ENCODE measurements at places on chromosomes 1 and 21.

DNA sequence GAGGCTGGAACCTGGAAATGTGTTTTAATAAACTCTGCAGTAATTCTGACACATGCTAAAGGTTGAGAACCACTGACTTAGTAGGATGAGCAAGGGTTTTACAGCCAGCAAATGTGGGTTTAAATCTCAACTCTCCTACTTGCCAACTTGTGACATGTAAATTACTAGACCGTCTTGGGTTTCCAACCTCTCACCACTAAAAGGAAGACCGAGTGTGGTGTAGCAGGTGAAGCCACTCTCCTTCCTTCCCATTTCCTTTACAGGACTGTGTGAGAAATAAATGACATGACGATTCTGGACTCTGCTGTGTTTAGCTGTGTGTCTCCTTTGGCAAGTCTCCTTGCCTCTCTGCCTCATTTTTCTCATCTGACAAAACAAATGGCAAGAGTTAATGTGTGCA lies 49.5 kb upstream of the DNAJC6 start:
- no peak for DNase-seq

GRCh38 chr1:59046730-59047157 lies 250.2 kb upstream of the FGGY start:
- DNase-seq = peak; percentile 54

- DNase-seq = no peak
Observed at GRCh38 chr1:44832056-44832705, 10.9 kb downstream of the PTCH2 start.

DNA sequence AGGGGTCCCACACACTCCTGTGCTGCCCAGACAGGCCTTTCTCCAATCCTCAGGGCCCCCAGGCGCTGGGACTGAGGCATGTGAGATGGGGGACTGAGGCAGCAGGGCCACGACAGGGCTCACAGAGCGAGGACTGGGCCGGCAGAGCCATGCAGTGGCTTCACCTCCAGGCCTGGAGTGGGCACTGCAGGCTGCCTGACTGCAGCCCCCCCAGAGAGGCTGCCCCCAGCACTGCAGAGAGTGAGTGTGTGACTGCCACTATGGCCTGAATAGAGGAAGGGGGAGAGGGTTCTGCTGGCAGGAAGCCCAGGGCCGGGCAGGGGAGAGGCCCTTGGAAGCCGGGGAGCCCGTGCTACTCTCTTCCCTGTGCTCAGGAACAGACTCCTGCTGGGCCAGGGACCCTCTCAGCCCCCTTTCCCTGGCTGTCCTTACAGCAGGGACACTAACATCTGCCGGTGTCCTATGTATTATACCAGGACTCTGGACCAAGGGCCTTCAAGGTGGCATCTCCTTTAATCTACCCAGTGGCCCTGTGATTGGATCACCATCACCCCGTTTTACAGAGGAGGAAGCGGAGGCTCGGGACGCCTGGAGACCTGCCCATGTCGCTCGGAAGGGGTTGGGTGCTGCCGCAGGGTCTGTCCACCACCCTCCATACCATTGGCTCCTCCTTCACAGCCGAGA lies 20.2 kb upstream of the PLEKHG5 start:
- DNase-seq = no peak

- DNase-seq = no peak
Observed at GRCh38 chr1:80468356-80468755, 1332.4 kb upstream of the ADGRL2 start.

DNA sequence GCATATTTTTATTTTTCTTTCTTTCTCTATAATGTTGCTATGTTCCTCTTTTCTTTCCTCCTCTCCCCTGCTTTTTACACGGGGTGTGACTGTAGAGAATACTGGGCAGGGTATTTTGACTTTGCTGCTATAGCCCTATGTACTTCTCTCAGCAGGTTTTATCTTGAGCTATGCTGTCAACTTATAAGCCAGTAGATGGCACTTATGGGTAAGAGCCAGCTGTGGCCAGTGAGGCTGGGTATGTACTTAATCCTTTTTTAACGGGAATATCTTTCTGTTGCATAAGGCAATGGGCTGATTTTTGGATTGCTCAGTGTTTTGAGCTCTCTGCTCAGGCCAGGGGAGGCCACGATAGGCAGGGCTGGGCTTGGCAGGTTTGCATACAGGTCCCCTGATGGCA lies 99.0 kb downstream of the KCNK2 start:
- DNase-seq = no peak

DNA sequence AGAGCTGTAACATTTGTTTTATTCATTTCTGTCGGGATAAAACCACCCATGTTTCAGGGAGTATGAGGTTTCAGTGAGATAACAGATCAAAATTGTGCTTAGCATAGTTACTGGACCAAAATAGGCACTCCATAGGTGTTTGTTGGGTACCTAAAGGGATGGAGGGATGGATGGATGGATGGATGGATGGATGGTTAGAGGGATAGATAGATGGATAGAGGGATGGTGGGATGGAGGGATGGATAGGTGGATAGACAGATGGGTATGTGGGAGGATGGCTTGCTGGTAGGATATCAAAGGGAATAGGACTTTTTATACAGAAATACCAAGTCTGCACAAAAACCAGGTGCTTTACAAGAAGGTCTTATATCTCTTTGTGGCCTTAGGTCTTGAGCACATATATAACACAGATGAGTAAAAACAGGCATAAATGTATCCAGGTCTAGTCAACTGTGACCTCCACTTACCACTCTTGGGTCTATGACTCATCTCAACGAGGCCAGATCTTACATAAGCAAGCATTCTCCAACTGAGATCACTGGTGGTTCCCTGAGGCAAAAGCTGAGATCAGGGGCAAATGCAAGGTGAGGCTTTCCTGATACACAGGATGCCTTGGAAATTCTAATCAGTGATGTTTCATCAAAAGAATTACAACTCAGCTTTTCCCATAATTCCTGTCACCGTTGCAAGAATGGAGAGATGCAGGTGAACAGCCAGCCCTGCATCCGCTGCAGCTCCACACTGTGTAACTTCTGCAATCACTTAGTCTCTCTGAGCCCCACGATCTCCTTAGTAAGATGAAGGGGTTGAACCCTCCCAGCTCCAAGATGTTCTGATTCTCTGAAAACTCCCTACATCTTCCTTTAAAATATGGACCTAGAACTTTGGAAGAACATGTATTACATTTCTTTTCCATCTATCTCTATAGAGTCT lies 32.0 kb downstream of the PTAFR start:
- DNase-seq = no peak

GRCh38 chr21:37237764-37238163 lies 29.4 kb downstream of the VPS26C start:
- DNase-seq = peak; percentile 14

- peak; percentile 65 for DNase-seq
Observed at GRCh38 chr1:205774198-205775014, 876 bp downstream of the RAB29 start.

- DNase-seq = no peak
Observed at GRCh38 chr1:22854688-22855565, 117.7 kb downstream of the LACTBL1 start.

DNA sequence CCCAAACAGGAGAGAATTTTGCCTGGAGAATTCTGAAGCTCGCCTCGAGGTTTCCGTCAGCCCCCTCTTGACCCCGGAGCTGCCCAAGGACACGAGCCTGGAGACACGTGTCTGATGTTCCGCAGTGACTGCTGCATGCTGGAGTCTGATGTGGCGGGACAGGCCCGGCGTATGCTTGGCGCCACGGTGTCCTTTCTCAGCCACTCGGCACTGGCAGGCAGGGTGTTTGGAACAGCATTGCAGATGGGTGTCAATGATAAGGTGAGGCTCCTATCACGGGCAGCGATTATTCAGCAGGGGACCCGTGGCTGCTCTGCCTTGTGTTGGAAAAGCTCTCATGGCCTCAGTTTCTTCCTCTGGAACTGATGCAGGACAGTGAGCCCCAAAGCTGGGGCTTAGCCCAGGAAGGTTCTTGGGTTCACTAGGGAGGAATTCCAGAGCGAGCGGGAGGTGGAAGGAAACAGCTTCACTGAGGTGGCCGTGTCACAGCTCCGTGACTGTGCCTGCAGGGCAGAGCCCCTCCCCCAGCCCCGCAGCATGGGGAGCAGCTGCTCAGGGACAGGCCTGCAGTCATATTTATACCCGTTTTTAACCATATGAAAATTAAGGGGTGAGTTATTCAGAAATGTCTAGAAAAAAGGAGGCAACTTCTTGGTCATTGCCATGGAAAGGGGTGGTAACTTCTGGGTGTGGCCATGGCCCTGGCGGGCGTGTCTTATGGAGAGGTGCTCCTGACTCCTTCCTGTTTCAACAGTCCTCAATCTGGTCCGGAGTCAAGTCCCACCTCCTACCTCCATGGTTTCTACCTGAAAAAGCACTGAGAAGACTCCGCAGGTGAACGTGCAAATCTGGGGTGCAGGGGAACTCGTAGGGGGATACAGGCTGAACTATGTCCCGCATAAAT lies 123.4 kb downstream of the SIK1 start:
- DNase-seq = no peak

DNA sequence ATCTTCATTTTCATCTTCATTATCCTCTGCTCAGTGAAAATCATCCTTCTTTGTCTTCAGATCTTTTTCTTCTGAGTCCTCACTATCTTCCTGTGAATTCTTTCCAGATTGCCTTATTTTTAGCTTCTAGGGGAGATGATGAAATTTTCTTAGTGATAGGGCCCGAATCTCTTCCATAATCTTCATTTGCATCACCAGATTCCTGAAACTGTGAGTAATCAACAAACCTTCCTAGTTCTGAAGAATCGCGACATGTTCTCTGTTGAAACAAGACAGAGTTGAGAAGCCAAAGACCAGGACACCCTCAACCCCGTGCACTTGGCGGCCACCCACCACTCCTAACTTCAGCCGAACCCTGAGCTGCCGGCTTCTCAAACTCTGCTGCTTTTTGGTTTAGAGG lies 92.8 kb upstream of the CDC42BPA start:
- no peak for DNase-seq

DNA sequence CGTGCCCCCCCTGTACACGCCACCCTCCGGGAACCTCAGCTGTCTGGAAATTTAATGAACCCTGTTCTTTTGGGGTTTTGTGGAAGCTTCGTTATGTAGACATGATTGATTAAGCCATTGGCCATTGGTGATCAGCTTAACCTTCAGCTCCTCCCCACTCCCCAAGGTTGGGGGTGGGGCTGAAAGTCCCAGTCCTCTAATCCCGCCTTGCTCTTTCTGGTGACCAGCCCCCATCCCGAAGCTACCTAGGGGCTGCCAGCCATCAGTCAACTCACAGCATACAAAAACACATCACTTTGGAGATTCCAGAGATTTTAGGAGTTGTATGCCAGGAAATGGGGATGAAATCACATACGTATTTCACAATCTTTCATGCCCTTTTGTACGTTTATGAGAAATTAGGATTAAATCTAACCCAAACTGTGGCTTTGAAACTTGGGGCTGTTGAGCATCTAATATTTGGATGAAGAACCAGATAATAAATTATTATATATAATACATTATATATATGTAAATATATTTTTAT lies 52.3 kb downstream of the BACE2 start:
- no peak for DNase-seq

DNA sequence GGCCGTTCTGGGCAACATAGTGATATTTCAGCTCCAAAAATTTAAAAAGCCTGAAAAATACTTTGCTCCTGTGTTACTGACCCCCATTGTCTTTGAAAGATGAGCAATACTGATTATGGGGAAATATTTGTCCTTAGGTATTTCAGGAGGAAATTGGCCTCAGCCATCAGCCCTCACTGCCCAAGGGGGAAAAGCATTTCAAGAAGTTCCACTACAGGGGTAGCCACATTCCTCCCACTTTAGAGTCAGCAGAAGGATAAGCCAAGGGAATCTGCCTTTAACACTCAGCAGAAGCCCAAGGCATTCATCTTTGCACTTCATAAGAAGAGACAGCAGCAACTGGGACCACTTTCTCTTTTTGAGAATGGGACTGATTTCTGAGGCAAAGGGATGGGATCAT lies 40.5 kb upstream of the ZNF326 start:
- DNase-seq = no peak

GRCh38 chr1:5622412-5622811 lies 369.8 kb downstream of the NPHP4 start:
- no peak for DNase-seq

- DNase-seq = no peak
Observed at GRCh38 chr21:39805983-39806382, 61.0 kb downstream of the IGSF5 start.

- no peak for DNase-seq
Observed at GRCh38 chr1:11514366-11514765, 35.4 kb downstream of the DISP3 start.

- no peak for DNase-seq
Observed at GRCh38 chr1:19066874-19067181, 110.4 kb upstream of the IFFO2 start.

DNA sequence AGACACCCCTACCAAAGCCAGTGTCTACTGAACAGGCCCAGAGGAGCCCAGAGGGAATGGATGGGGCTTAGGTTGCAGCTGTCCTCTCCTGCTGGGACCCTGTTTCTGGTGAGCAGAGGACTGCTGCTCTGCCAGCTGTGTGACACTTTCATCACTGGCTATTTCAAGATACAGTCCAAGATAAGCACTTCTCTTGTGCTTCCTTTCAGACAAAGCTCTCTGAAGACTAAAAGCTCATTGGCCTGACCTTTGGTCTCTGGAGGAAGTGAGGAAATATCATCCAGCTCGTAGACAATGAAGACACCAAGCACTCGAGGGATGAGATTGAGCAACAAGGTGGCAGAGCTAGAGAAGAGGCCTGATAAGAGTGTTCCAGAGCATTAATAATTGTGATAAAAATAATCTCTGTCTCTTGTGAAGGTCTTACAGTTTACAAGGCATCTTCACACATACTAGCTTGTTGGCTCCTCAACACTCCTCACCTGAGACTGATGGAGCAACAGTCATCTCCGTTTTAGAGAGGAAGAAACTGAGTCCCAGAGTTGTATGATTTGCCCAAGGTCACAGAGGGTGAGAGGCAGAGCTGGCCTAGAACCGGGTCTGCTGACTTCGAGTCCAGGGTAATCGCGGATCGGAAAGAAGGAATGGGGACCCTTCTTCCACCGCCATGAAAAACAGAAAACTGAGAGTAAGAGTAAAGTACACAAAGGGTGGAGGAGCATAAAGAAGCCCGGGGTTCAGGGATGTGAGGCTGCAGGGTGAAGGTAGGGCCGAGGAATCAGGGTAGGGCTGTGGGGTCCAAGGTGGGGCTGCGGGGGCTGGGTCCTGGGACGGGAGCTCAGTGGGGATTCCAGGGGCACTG lies 666 bp downstream of the PAFAH2 start:
- peak; percentile 29 for DNase-seq

GRCh38 chr1:76607717-76608116 lies 259.6 kb upstream of the ST6GALNAC5 start:
- DNase-seq = no peak

GRCh38 chr1:205374210-205375078 lies 17.7 kb upstream of the KLHDC8A start:
- DNase-seq = no peak
